ENCODE measurements at places on chromosomes 4 and X.

DNA sequence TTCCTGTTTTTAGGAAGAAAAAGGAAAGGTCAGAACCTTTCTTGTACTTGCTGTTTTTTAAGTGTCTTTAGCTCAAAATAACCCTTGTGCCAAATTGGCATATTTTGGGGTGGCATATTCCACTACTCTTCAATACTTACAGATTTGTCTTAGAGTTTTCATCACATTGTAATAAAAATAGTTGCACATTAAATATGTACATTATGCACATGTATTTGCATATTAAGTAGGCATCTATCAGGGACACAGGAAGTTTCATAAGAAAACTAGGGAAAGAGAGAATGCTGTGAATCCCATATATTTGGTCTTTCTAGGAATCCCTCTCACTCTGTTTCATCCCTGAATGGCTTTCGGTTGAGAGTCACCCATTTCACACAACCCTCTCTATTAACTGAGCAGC lies 139.6 kb downstream of the LARP7 start:
- H3K27ac ChIP-seq, result no peak overlapping the region
- H3K4me1 ChIP-seq, result no peaks in the 10 kb centered on the region
- H3K27me3 ChIP-seq, result no peaks in the 10 kb centered on the region
- H3K4me3 ChIP-seq, result no peak overlapping the region
- H3K36me3 ChIP-seq, result no peaks in the 10 kb centered on the region
- no peak for DNase-seq

GRCh38 chr4:120683897-120684540 lies 238.5 kb downstream of the PRDM5 start:
- H3K27me3 ChIP-seq, result no peaks in the 10 kb centered on the region
- H3K4me1 ChIP-seq, result no peaks in the 10 kb centered on the region
- H3K4me3 ChIP-seq, result no peak overlapping the region
- no peaks in the 10 kb centered on the region for H3K36me3 ChIP-seq
- H3K27ac ChIP-seq, result no peak overlapping the region
- no peak for DNase-seq

GRCh38 chrX:55450259-55450658 lies 1.7 kb upstream of the MAGEH1 start:
- no peak overlapping the region for H3K27ac ChIP-seq
- H3K4me3 ChIP-seq, result no peak overlapping the region
- DNase-seq, result no peak
- H3K4me1 ChIP-seq, result no peaks in the 10 kb centered on the region
- no peaks in the 10 kb centered on the region for H3K27me3 ChIP-seq
- H3K36me3 ChIP-seq, result no peaks in the 10 kb centered on the region

GRCh38 chrX:97210501-97210900 lies 326.8 kb downstream of the RPA4 start:
- DNase-seq, result no peak
- H3K27me3 ChIP-seq, result no peaks in the 10 kb centered on the region
- no peaks in the 10 kb centered on the region for H3K36me3 ChIP-seq
- H3K4me3 ChIP-seq, result no peak overlapping the region
- no peak overlapping the region for H3K27ac ChIP-seq

GRCh38 chrX:110397904-110398303 lies 39.3 kb downstream of the RTL9 start:
- no peak overlapping the region for H3K4me3 ChIP-seq

DNA sequence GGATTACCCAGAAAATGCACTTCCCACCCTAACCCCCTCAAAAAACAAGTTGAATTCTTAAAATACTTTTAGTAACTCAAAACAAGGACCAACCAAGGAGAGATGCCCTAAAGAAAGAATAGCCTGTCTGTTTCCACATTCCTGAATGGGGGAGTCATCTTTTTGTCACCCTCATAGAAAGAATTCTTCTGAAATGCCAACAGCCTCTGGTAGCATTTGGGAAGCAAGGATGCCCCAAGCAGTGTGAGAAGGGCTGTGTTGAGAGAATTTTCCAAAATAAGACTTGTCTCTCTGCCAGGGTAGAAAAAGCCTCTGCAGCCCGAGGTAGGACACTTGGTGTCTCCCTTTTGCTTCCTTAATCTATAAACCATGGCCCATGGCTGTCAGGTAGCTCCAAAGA lies 173.1 kb upstream of the VCX3A start:
- no peak overlapping the region for H3K4me3 ChIP-seq
- H3K4me1 ChIP-seq, result no peaks in the 10 kb centered on the region
- H3K36me3 ChIP-seq, result no peaks in the 10 kb centered on the region
- no peaks in the 10 kb centered on the region for H3K27me3 ChIP-seq
- no peak for DNase-seq

GRCh38 chrX:105471597-105471996 lies 251.1 kb upstream of the TEX13A start:
- no peaks in the 10 kb centered on the region for H3K36me3 ChIP-seq
- no peak for DNase-seq
- no peak overlapping the region for H3K4me3 ChIP-seq
- no peak overlapping the region for H3K27ac ChIP-seq
- no peaks in the 10 kb centered on the region for H3K27me3 ChIP-seq

- no peaks in the 10 kb centered on the region for H3K4me1 ChIP-seq
- no peak overlapping the region for H3K27ac ChIP-seq
- no peak overlapping the region for H3K4me3 ChIP-seq
- no peaks in the 10 kb centered on the region for H3K27me3 ChIP-seq
These were observed 2.5 kb upstream of the GABRA2 start for GRCh38 chr4:46392421-46392820.

GRCh38 chr4:179817317-179817716 lies 2375.1 kb upstream of the AGA start:
- H3K4me1 ChIP-seq, result no peaks in the 10 kb centered on the region
- H3K4me3 ChIP-seq, result no peak overlapping the region
- no peak overlapping the region for H3K27ac ChIP-seq
- H3K27me3 ChIP-seq, result no peaks in the 10 kb centered on the region

DNA sequence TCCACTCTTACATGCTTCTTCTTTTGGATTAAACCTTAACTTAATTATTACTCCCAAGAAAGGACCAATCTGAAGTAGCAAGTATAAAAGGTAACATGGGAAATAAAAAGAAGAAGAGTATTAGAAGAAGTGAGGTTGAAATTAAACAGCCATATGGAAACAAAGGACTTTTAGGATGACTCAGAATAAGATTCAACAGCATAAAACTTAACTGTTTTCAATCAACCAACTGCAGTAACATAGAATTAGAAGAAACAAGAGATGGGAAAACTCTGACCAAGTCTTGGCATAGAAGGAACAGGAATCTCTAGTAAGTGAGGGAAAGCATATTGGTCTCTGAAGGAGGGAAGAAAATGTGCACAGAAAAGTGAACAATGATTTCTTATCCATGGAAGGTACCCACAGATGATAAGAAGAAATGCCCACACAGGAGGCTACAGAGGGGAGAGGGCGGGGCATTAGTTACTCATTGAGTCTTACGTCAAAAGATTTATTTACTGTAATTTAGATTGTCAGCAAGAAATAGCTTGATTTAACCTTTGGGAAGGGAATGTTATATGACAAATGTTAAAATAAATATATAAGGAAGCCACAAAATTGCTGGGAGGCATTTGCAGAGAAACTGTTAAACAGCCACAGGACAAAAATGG lies 177.3 kb downstream of the BANK1 start:
- H3K36me3 ChIP-seq, result no peaks in the 10 kb centered on the region
- no peaks in the 10 kb centered on the region for H3K4me1 ChIP-seq
- no peaks in the 10 kb centered on the region for H3K27me3 ChIP-seq

DNA sequence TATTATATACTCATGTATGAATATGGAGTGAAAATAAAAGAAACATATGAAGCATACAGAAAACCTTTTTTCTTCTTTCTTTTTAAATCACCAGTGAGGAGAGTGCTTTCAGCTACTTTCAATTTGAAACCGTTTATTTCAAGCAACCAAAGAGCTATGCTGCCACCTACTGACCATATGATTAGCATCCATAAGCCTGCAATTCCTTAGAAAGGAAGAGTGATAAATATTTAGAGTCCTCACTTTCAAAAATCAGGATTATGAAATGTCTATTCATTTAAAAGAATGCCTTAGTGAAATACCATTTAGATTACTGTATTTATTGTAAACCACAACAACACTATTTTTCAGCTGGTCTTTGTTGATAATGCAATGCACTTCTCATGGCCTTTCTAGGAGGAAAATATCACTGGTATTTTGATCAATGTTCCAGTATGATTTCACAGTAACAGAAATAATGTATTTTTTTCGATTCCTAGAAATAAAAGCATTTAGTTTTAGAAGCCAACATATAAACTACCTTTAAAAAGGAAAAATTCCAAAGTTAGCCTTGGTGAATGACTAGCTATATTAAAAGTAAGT lies 667.6 kb downstream of the PCDH18 start:
- no peaks in the 10 kb centered on the region for H3K27me3 ChIP-seq
- no peaks in the 10 kb centered on the region for H3K4me1 ChIP-seq
- H3K27ac ChIP-seq, result no peak overlapping the region
- no peaks in the 10 kb centered on the region for H3K36me3 ChIP-seq
- DNase-seq, result no peak
- H3K4me3 ChIP-seq, result no peak overlapping the region

GRCh38 chrX:15430584-15430983 lies 46.4 kb upstream of the VEGFD start:
- no peak for DNase-seq
- H3K27me3 ChIP-seq, result peaks cover 3% of the 10 kb centered on the region
- H3K4me1 ChIP-seq, result no peaks in the 10 kb centered on the region
- H3K36me3 ChIP-seq, result no peaks in the 10 kb centered on the region
- no peak overlapping the region for H3K4me3 ChIP-seq

- H3K27me3 ChIP-seq, result no peaks in the 10 kb centered on the region
- H3K27ac ChIP-seq, result no peak overlapping the region
- H3K4me1 ChIP-seq, result no peaks in the 10 kb centered on the region
- no peaks in the 10 kb centered on the region for H3K36me3 ChIP-seq
These were observed 1588.4 kb downstream of the STIM2 start for GRCh38 chr4:28449085-28449484.

- no peaks in the 10 kb centered on the region for H3K36me3 ChIP-seq
- no peaks in the 10 kb centered on the region for H3K4me1 ChIP-seq
- H3K27ac ChIP-seq, result no peak overlapping the region
- H3K4me3 ChIP-seq, result no peak overlapping the region
- no peaks in the 10 kb centered on the region for H3K27me3 ChIP-seq
- no peak for DNase-seq
These were observed 73.5 kb downstream of the ANXA3 start for GRCh38 chr4:78625073-78625472.

DNA sequence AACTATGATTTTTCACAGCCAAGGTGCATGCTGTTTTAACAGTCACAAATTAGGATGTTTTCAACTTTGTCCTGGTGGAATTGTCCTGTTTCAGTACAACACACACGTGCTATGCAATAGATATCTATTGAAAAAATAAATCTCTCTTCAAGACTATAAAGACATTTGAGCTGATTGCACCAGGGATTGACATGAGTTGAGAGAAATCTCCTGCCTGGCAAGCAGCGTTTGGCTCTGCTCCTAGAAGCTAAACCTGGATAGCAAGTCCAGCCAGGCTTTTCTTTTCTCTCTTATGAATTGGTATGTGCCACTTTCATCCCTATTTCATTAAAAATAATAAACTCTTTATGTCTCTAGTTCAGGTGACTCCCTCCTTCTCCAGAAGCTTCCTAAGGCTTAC lies 16.6 kb upstream of the NPNT start:
- H3K27me3 ChIP-seq, result no peaks in the 10 kb centered on the region
- no peak overlapping the region for H3K4me3 ChIP-seq
- no peaks in the 10 kb centered on the region for H3K36me3 ChIP-seq
- no peak overlapping the region for H3K27ac ChIP-seq
- no peak for DNase-seq

DNA sequence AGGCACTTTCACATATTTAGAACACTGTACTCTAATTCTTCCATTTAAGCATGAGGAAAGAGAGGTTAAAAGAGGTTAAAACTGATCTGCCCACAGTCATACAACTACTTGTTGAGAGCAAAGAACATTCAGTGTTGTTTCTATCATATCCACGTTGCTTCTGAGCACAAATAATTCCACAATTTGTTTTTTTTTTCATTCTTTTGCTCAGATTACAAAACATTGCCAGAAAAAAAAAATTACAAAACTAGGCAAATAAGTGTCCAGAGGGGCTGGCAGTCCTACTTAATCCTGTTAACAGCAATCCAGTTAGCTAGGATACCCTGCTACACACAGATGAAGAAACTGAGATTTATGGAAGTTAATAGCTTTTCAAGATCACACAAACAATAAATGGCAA lies 6.3 kb upstream of the USP53 start:
- peaks cover 3% of the 10 kb centered on the region for H3K4me1 ChIP-seq
- H3K27me3 ChIP-seq, result no peaks in the 10 kb centered on the region
- H3K36me3 ChIP-seq, result no peaks in the 10 kb centered on the region
- no peak overlapping the region for H3K27ac ChIP-seq

Measured in effector memory CD4-positive, alpha-beta T cell (primary cell).